ENCODE measurements at places on chromosomes 16 and 17.

DNA sequence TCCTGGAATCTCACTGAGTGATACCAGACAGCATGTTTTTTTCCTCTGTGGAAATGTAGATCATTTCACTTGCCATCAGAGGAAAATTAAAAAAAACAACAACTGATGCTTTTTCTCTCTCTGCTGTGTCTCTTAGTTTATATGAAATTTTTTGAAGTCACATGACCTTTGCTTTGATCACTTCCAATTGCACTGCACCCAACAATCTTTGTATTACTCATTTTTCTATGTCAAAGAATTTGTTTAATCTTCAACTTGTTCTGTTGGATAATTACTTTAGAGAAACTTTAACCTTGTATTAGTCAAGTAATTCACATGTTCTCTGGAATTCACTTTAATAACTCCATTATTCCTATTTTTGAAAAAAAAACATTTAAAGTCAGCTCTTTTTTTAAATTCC is 1452.7 kb upstream of the CDH8 start:
- DNase-seq, result no peak

- no peak for DNase-seq
These were observed 67.0 kb downstream of the MPRIP start for GRCh38 chr17:17109256-17109655.

DNA sequence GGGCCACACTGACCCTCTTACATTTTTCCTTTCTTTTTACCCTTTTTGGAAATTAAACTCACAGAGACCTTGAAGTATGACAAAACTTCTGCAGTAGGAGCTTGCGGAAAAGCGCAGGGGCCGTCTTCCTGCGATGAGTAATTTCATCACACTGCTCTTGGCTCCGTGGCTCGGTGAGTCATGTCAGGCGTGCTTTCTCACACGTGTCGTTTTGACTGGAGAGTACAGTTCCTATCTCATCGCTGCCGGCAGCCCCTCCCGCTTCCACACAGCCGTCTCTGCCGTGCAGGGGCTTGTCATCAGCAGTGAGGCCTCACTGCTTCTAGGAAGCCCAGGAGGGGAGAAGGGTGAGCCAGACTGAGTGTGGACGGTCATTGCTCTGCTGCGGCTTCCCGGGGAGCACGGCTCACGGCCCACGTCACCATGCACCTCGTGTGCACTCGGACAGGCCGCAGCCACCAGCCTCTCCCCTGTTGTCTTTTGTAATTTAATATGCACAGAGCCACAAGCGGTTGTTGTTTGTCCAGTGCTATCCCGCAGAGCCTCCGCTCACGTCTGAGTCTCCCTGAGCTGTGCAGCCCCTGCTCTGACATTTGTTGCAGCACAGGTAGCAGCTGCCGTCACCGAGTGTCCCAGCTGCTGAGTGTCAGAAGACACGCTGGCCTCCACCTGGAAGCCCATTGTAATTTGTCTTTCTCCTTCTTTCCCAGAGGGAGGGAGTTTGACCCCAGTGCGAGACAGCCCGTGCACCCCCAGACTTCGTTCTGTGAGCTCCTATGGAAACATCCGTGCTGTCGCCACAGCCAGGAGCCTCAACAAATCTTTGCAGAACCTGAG is 99.4 kb upstream of the CHMP6 start:
- DNase-seq, result no peak

DNA sequence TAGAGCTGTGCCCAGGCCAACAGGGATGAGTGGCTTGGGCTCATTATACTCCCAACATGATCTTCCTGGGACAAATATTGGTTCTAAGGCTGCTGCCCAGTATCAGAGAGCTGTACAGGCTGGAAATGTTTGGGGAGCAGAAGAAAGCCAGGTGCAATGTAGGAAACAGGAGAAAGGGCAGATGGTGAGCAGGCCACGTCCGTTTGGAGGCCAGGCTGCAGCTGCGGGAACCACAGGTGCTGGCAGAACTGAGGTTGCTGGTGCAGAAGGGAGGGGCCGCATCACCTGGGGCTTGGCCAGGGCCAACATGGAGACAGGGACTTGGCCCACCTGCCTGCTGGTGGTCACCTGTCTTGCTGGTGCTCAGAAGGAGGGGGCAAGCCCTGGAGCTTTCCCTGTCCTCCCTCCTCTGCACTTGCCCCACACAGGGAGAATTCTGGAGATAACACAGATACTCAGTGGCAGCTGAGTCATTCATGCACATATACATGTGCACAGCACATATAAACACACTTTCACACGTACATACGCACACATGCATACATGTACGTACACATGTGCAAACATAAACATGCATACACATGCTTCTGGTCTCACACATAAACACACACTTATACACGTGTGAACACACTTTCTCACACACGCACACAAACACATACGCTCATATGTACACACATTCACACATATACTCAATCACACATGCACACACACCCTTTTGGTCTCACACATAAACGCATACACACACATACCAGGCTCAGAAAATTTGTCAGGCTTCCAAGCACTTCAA is 67.7 kb downstream of the WSCD1 start:
- no peak for DNase-seq

- DNase-seq, result no peak
These were observed 25.7 kb downstream of the NUBP1 start for GRCh38 chr16:10769381-10769780.

DNA sequence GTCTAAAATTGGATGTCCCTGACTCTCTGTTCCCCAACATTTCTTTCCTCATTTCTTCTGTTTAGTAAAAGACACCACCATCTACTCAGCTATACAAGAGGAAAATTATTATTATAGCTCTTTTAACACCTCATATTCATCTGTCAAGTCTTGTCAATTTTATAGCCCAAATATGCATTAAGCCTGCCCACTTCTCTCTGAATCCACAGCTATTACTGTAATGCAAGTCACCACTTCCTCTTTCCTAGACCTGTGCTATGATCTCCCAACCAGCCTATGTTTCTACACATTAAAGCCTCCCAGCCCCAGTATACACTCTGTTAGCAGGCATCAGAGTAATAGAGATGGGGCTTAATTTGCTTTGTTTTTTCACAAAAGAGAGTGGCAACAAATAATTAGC is 252.9 kb downstream of the GRIN2A start:
- DNase-seq, result no peak

Data from C1 segment of cervical spinal cord (tissue), 14 donors.